Activated CD8-positive, alpha-beta memory T cell treated with anti-CD3 and anti-CD28 coated beads for 36 hours (primary cell): ENCODE measurements at places on chromosomes 6 and 20. TPM values are rescaled to one million over a fixed set of nuclear protein-coding genes. Genes with fewer than 3 reads are reported as not detected.

LIME1 gene
- total RNA-seq: 10.8 TPM

LHFPL5 gene
- not detected for total RNA-seq

DYNLT2 gene
- total RNA-seq: 2.0 TPM

CAGE1 gene
- total RNA-seq: 0.06 TPM

COL20A1 gene
- not detected for total RNA-seq

RGS17 gene
- total RNA-seq: not detected

TNNC2 gene
- not detected for total RNA-seq

EMILIN3 gene
- not detected for total RNA-seq

CFAP206 gene
- not detected for total RNA-seq

CCN6 gene
- total RNA-seq: not detected

TSHZ2 gene
- total RNA-seq: 1.4 TPM

OXT gene
- total RNA-seq: 0.46 TPM

L3MBTL1 gene
- total RNA-seq: 4.4 TPM

PRDM13 gene
- not detected for total RNA-seq

MEP1A gene
- total RNA-seq: not detected

GUCA1A gene
- total RNA-seq: not detected

PPP1R14C gene
- total RNA-seq: 1.1 TPM

SNAP25 gene
- total RNA-seq: 0.15 TPM

TTLL9 gene
- total RNA-seq: not detected

NEDD9 gene
- 57.9 TPM for total RNA-seq

ZNF322 gene
- 14.4 TPM for total RNA-seq

PHF1 gene
- total RNA-seq: 25.5 TPM

GJA1 gene
- 0.06 TPM for total RNA-seq

MMUT gene
- 11.4 TPM for total RNA-seq

PAK5 gene
- not detected for total RNA-seq

LY6G6D gene
- total RNA-seq: not detected

VIP gene
- total RNA-seq: not detected

CLVS2 gene
- not detected for total RNA-seq

NR2E1 gene
- total RNA-seq: not detected

C20orf144 gene
- total RNA-seq: 0.21 TPM

PBOV1 gene
- not detected for total RNA-seq

PRR18 gene
- 0.10 TPM for total RNA-seq

LAMA4 gene
- not detected for total RNA-seq

HLA-DPB1 gene
- 10.9 TPM for total RNA-seq

CD24 gene
- 0.38 TPM for total RNA-seq
